ENCODE measurements at places on chromosomes 7 and 10. TPM values are rescaled to one million over a fixed set of nuclear protein-coding genes. Genes with fewer than 3 reads are reported as not detected.
A peak's percentile ranks its signal among the peaks of the same experiment; 100 is the strongest.

- no peak overlapping the region for H3K4me3 ChIP-seq
- H3K27ac ChIP-seq = no peak overlapping the region
- H3K27me3 ChIP-seq = no peaks in the 10 kb centered on the region
- no peaks in the 10 kb centered on the region for H3K36me3 ChIP-seq
Observed at GRCh38 chr7:81482600-81483186, 287.2 kb downstream of the HGF start.

DNA sequence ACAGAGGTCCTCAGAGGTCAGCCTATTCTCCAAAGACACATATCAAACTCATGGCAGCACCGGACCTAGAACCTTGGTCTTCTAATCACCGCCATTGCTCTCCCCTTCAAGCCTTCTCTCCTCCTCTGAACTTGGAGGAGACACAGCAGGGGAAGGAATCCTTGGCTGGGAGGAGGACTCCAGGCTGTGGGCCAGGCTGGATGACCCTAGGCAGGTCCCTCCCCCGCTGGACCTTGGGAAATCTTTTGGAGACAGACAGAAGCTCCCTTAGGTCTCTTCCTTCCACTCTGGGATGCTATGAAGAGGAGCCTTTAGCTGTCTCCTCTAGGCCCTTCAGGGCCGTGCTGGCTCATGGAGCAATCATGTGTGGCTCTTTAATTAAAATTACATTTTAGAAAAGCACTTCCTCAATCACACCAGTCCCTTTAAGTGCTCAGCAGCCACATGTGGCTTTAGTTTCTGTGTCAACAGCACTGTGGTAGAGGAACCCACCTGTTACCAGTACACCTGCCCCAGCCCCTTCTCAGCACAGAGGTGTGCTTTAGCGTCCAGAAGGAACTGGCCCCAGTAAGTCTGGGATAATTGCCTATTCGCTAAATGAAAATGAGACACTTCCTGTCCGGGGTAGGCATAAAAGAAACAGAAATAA lies 238.2 kb downstream of the CELF2 start:
- H3K4me3 ChIP-seq = no peak overlapping the region
- peaks cover 30% of the 10 kb centered on the region for H3K36me3 ChIP-seq
- no peak for DNase-seq
- no peaks in the 10 kb centered on the region for H3K27me3 ChIP-seq
- H3K27ac ChIP-seq = no peak overlapping the region

- no peaks in the 10 kb centered on the region for H3K36me3 ChIP-seq
- H3K4me1 ChIP-seq = peaks cover 12% of the 10 kb centered on the region
- H3K4me3 ChIP-seq = peak overlapping the region; percentile 53
- H3K27me3 ChIP-seq = peaks cover 69% of the 10 kb centered on the region
Observed at GRCh38 chr10:132036887-132037675, 28.7 kb upstream of the JAKMIP3 start.

DNA sequence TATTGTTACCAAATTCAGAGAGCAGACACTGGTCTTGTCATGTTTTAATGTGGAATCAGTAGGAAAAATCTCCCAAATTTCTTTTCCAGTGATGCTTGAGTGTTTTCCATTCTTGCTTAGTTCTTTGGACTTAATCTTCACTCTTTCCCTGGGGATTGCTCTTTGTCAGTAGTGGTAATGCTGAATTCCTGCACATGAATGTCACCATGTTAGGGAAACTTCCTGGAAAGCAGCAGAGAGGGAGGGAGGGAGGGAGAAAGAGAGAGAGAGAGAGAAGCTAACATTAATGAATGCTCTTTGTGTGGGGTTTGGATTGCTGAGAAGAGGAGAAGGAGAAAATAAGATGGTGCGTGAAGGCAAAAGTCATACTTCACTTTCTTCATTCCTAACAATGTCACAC lies 295.3 kb upstream of the COBL start:
- no peaks in the 10 kb centered on the region for H3K27me3 ChIP-seq
- no peak overlapping the region for H3K27ac ChIP-seq
- no peak overlapping the region for H3K4me3 ChIP-seq
- no peak for DNase-seq

GRCh38 chr10:54797636-54798321 lies 3.3 kb downstream of the PCDH15 start:
- no peaks in the 10 kb centered on the region for H3K27me3 ChIP-seq
- no peaks in the 10 kb centered on the region for H3K36me3 ChIP-seq
- H3K4me1 ChIP-seq = no peaks in the 10 kb centered on the region
- H3K4me3 ChIP-seq = no peak overlapping the region

DNA sequence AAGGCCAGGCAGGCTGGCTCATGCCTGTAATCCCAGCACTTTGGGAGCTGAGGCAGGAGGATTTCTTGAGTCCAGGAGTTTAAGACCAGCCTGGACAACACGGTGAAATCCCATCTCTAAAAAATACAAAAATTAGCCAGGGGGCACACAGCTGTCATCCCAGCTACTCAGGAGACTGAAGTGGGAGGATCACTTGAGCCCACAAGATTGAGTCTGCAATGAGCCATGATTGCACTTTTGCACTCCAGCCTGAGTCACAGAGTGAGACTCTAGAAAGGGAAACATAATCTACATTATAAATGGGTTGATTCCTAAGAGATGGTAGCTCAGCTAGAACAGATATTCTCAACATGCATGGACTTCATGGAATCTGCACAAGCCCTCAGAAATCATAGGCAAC lies 6.3 kb upstream of the LIPF start:
- DNase-seq = no peak
- no peak overlapping the region for H3K27ac ChIP-seq
- no peaks in the 10 kb centered on the region for H3K36me3 ChIP-seq
- H3K4me3 ChIP-seq = no peak overlapping the region
- no peaks in the 10 kb centered on the region for H3K4me1 ChIP-seq
- H3K27me3 ChIP-seq = no peaks in the 10 kb centered on the region

- no peaks in the 10 kb centered on the region for H3K27me3 ChIP-seq
- no peaks in the 10 kb centered on the region for H3K36me3 ChIP-seq
- no peak overlapping the region for H3K27ac ChIP-seq
- no peak overlapping the region for H3K4me3 ChIP-seq
Observed at GRCh38 chr10:101450277-101451080, 96.5 kb downstream of the BTRC start.

DNA sequence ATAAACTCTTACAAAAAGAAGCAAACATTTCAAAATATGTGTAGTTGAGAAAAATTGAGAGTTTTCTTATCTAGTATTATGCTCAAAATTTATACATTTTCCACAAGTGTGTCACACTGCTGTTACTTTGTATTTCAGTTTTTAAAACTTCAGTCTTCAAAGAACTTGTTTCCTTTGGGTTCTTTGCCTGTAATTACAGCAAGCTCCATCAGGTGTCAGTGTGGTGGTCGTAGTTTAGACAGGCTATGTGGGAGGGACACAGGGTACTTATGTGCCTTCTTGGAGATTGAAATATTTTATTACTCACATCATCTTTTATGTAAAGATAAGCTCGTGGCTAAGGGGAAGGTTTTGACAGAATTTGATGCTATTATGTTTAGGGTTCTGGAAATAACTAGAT lies 360.5 kb downstream of the FGFR2 start:
- no peaks in the 10 kb centered on the region for H3K27me3 ChIP-seq
- no peak overlapping the region for H3K27ac ChIP-seq
- H3K36me3 ChIP-seq = no peaks in the 10 kb centered on the region
- H3K4me3 ChIP-seq = no peak overlapping the region
- H3K4me1 ChIP-seq = peaks cover 28% of the 10 kb centered on the region

GRCh38 chr10:110827875-110828274 lies 43.9 kb upstream of the PDCD4 start:
- no peak for DNase-seq
- no peaks in the 10 kb centered on the region for H3K27me3 ChIP-seq
- no peak overlapping the region for H3K4me3 ChIP-seq
- no peak overlapping the region for H3K27ac ChIP-seq

DNA sequence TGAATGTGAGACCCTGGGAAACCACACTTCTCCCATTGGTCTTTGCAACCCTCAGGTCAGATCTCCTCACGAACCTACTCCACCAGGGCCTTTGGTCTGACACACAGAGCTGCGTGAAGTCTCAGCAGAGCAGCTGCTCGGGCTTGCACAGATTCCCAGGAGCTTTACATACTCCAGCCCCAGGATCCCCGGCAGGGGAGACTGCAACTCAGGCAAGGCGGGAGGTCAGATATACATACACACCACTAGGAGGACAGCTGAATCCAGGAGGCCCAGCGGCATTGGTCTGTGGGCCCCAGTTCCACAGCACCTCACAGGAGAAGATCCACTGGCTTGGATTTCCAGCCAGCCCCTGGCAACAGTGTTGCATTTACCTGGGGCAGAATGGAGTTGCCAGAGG lies 239.2 kb downstream of the GPAM start:
- H3K27me3 ChIP-seq = no peaks in the 10 kb centered on the region
- no peak for DNase-seq
- no peaks in the 10 kb centered on the region for H3K4me1 ChIP-seq
- no peak overlapping the region for H3K4me3 ChIP-seq
- H3K36me3 ChIP-seq = no peaks in the 10 kb centered on the region

- no peak for DNase-seq
- H3K4me3 ChIP-seq = no peak overlapping the region
- H3K27ac ChIP-seq = no peak overlapping the region
- H3K4me1 ChIP-seq = peaks cover 3% of the 10 kb centered on the region
- H3K36me3 ChIP-seq = no peaks in the 10 kb centered on the region
- no peaks in the 10 kb centered on the region for H3K27me3 ChIP-seq
Observed at GRCh38 chr10:47020471-47020870, 109.2 kb downstream of the PTPN20 start.

- peak overlapping the region; percentile 45 for H3K4me3 ChIP-seq
- peak overlapping the region; percentile 0 for H3K27ac ChIP-seq
- no peak for DNase-seq
- peaks cover 5% of the 10 kb centered on the region for H3K36me3 ChIP-seq
- H3K4me1 ChIP-seq = peaks cover 16% of the 10 kb centered on the region
Observed at GRCh38 chr7:100568896-100569844, 4.5 kb downstream of the SAP25 start.

DNA sequence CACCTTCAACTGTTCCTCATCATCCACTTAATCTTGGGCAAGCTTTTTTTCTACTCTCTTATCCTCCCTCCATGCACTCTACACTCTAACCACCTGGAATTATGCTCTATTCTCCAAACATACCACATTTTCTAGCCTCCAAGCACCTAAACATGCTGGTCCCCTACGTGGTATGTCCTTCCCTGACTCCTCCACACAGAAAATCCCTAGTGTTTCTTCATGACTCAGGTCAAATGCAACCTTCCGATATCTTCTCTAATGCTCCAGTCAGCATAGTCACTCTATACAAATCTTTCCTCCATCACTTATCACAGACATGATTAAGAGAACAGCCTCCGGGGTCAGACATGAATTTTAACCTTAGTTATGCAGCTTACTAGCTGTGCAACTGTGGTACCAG lies 68.8 kb downstream of the ARMH3 start:
- H3K36me3 ChIP-seq = peaks cover 90% of the 10 kb centered on the region
- DNase-seq = no peak
- no peak overlapping the region for H3K4me3 ChIP-seq
- no peaks in the 10 kb centered on the region for H3K4me1 ChIP-seq
- H3K27ac ChIP-seq = no peak overlapping the region

DNA sequence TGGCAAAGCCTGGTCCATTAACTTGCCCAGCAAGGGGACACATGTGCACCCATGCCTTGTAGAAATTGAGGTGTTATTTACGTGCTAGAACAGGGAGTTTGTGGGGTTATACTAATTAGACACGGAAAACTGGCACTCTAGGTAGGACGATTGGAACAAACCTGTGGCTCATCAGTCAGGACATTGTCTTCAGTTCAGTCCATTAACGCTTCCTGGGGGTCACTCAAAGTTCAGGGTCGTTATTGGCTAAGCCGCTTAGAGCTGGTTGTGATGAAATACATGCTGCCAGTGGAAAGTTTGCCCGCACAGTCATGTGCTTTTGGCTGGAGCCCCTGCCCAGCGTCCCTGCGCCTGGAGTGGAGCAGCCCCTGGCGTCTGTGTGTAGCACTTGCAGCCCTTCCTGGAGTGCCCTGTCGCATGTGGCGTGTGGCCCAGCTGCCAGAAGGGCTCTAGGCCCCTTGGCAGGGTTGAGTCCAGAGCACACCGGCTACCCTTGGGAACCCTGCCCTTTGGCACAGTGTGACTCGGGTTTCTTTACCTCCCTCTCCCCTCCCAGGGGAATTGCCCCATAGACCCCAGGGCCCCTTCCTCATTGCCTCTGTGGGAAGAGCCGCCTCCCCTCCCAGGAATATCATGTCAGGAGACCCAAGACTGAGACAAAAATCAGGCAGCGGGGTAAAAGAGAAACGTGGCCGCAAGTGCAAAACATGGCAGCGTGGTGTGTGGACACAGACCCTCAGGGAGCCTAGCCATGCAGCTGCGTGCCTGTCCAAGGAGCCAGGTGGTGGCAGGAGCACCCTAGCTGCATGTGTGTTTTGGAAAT lies 9.8 kb downstream of the ZNF775 start:
- no peaks in the 10 kb centered on the region for H3K36me3 ChIP-seq
- H3K27me3 ChIP-seq = no peaks in the 10 kb centered on the region
- H3K4me3 ChIP-seq = no peak overlapping the region
- no peak for DNase-seq
- H3K27ac ChIP-seq = no peak overlapping the region
- H3K4me1 ChIP-seq = peaks cover 11% of the 10 kb centered on the region

DNA sequence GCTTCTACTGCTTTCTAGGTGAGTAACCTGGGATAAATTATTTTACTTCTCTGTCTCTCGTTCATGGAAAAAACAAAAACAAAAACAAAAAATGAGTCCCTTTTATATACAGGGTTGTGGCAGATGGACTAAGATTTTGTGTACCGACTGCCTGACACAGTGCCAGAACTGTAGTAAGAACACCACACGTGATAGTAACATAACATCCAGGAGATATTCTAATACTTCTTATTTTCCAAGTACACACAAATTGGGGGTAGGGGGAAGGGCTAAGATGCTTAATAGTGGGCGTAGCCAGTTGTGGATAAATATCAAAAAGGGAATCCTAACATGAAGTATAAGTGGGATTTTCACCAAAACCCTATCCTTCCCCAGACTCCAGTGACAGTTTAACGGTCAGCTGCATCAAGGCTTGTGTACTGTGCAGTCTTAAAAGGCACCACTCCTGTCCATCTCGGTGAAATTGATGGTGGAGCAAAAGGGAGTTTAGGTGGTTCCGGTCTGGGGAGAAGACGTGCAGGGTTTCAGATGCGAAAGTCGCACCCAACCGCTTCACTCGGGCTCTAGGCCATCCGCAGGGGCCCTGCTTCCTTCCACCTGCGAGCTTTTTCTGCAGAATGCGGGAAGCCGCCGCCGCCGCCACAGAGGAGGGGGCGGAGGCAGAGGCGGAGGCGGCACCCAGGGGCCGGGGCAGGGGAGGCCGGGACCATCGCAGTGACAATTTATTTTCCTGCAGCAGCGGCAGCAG lies at the start of gene STAMBPL1:
TSS of gene STAMBPL1 (plus strand) at position 712 of the 748 bp plus-strand sequence. CDS start 21,464 bp downstream, outside the sequence.
- peaks cover 36% of the 10 kb centered on the region for H3K4me1 ChIP-seq
- DNase-seq = peak; percentile 77
- peak within 1 kb of the TSS; percentile 93 for H3K27ac ChIP-seq

The PIP gene
- total RNA-seq = 1,475 TPM

The HSPB1 gene
- 1,879 TPM for total RNA-seq

The NPSR1 gene
- total RNA-seq = not detected

The CYP2C19 gene
- 0.30 TPM for total RNA-seq

The NRCAM gene
- 3.1 TPM for total RNA-seq

The CPA4 gene
- 68.7 TPM for total RNA-seq

The UNCX gene
- not detected for total RNA-seq

The EGR2 gene
- 7.2 TPM for total RNA-seq

The AZGP1 gene
- total RNA-seq = 529 TPM

The STX1A gene
- total RNA-seq = 3.3 TPM

The TMEM140 gene
- total RNA-seq = 2.7 TPM

The UPK3BL2 gene
- total RNA-seq = 9.3 TPM

The CAPZA2 gene
- total RNA-seq = 53.7 TPM
